ENCODE measurements at places on chromosomes 13 and 19.

GRCh38 chr19:39389631-39390414 is 1.1 kb downstream of the PAF1 start:
- no peak for DNase-seq

- no peak for DNase-seq
These were observed 14.2 kb downstream of the TUBGCP3 start for GRCh38 chr13:112573710-112574109.

GRCh38 chr19:6173190-6173589 is 37.7 kb downstream of the ACSBG2 start:
- no peak for DNase-seq

GRCh38 chr13:101523154-101524131 is 71.0 kb downstream of the ITGBL1 start:
- no peak for DNase-seq

DNA sequence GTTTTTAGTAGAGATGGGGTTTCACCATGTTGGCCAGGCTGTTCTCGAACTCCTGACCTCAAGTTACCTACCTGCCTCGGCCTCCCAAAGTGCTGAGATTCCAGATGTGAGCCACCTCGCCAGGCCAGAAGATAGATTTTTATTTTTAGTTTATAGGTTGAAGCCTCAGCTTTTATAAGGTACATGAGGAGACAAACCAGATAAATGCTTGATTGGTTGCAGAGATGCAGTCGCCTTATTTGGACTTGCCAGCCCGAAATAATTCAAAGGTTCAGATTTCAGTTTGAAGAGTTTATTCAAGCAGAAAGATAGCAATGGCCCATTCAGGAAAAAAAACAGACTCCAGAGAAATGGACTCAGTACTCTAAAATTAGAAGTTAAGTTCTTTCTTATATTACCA is 3.1 kb downstream of the ZNF69 start:
- DNase-seq = no peak

GRCh38 chr19:3646336-3647092 is 19.9 kb upstream of the CACTIN start:
- DNase-seq = no peak

DNA sequence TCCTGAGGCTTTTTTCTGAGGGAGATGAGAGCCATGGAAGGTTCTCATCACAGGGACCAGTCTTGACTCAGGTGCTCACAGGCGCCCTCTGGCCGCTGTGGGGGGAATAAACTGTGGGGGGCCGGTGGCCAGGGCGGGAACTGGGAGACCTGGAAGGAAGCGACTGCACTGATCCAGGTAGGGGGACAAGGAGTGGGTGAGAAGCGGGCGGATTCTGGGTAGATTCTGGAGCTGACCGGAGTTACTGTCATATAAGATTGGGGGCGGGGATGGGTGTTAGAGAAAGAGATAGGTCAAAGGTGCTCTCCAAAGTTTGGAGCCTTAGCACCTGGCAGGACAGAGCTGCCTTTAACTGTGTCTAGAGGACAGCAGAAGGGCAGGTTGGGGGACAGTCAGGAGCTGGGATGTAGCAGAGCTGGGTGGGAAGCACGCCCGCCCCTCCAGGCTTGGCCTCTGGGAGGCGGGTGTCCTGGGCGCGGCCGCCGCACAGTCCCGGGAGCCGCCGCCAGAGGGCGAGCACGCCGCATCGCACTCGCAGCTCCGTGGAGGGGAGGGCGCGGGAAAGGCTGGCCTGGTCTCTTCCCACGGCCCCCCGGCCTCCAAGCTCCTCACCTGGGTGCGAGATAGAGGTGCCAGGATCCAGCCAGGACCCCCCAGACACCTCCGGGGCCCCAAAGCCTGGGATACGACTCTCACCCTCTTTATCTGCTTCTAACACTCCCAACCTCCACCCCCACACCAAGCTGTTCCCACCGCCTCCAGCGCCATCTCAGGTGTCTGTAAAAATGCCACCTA is 4.2 kb upstream of the DAND5 start:
- DNase-seq = peak; percentile 84

DNA sequence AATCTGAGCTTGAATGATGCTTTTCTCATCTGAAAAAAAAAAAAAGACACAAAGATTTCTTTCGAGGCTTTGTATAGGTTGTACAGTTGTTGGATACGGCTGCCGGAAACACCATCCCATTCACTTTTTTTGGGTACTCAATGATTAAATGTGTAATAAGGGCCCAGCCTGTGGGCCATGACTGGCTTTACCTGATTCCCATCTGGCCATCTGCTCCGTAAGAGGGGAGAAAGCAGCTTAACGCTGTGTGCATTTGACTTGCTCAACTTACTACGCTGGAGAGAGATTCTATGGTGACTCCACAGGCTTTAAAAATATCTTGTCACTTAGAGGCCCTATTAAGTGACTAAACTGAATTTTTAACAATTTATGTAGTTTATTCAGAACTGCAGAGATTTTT is 731 bp downstream of the ZNF558 start:
- DNase-seq = no peak

DNA sequence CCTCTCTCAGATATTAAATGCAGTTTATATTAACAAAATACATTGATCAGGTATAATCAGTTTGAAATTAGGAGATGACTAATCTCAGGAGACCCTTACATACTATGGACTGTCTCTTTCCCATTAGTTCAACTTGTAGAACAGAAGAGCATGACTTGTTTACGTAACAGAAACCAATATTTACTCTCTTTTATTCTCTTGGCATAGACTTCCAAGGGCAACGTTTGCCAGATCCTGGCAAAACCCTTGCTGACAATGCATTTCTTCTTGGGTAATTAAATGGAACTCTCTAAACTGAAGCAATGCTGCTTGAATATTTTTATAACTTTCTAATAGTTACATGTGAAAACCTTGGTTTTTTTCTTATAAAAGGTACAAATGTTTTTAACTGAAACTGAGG is 68.3 kb upstream of the MYO16 start:
- DNase-seq = no peak

DNA sequence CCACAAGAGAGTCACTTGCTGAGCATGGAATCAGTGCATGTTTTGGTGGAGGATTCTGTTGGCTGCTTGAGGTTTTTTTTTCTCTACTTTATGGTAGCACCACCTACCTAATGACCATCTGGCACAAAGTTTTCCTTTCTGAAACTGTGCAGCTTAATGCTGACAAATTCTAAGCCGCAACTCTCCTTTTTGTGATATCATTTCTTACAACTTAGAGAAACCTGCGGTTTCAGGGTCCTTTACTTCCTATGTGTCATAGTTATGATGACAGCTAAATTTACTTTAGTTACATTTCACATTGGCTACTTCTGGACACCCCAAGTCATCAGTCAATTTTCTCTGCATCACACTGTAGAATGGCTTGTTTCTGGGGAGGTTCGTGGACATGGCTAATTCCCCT is 115.4 kb upstream of the TMTC4 start:
- no peak for DNase-seq

DNA sequence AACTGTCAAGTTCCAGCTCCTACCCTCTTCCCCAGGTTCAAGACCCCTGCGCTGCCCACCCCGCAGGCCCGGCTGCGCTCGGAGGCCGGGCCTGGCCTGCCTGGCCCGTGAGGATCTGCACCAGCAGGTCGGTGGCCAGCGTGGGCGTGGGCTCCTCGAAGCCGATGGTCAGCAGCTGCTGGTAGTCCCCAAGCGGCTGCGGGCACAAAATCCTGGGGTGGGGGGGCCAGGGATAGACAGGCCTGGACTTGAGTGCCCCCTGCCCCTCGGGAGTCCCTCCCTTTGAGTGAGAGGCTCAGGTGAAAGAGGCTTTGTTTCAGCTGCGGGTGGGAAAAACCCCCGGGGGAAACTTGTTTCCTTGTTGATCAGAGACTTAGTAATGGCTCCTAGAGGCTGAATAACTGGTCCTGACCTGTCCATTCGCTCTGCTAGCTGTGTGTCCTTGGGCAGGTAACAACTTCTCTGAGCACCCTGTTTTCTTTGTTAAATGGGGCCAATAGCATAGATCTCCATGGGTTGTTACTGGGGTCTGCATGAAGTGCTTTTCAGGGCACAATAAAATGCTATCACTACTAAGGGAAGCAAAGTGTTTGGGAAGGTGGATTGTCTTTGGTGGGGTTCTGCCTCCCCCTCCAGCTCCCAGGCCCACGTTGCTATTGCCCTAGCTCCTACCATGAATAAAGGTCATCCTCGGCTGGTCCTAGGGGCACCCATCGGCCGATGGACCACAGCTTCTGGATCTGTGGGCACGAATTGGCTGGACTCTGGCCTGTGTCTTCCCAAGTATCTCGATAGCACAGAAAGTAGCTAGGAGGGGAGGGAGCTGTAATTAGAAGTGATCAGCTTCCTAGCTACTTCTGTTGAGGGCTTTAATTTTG is 3.5 kb downstream of the C19orf67 start:
- DNase-seq = no peak

DNA sequence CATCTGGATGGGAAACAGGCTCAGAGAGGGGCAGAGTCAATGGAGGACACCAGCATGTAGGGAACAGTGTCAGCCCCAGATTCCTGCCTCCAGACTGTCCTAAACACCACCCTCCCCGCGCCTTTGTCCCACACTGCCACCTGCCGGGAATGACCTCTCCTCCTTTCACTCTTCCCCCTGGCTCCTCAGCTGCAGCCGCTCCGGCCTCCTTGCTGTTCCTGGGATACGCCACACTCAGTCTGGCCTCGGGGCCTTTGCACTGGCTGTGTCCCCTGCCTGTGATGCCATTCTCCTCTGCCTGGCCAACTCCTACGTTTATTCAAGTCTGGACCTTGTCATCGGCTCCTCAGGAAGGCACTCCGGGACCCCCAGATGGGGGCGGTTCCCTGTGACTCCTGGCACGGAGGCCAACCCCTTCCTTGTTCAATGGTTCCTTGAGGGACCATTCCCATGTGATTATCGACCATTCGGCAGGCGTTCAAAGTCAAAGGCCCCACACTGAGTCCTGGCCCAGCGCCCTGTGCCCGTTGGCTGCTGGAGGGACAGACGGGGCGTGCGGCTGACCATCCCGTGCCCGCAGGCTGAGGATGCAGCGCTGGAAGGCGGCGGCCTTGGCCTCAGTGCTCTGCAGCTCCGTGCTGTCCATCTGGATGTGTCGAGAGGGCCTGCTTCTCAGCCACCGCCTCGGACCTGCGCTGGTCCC is 15.8 kb downstream of the FUT6 start:
- DNase-seq = no peak

- DNase-seq = no peak
These were observed 38.8 kb upstream of the F7 start for GRCh38 chr13:113066746-113067145.

- DNase-seq = no peak
These were observed 80.0 kb downstream of the KDM4B start for GRCh38 chr19:5048727-5049553.

DNA sequence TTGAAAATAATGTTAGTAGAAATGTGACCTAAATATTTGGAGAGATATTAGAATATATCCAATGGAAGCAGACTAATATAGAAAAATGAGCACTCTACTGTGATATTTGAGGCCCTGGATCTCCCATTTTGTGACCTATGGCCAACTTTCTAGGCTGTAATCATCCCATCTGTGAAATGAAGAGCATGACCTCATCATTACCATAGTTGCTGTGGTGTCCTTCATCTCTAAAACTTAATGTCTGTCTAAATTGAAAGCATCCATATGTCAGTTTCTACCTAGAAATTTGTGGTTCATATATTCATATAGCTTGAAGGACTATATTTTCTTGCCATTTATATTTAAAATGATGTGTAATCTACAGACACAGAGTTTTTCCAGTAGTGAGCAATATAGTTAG is 41.6 kb downstream of the PAN3 start:
- no peak for DNase-seq

GRCh38 chr13:37645181-37645740 is 46.7 kb upstream of the POSTN start:
- no peak for DNase-seq

GRCh38 chr19:15874821-15875474 is 22.9 kb downstream of the CYP4F2 start:
- DNase-seq = no peak

- no peak for DNase-seq
These were observed 2.8 kb upstream of the SIGLECL1 start for GRCh38 chr19:51247972-51248590.
